DMS153 (cell line): ENCODE measurements at places on chromosomes 11 and 22.

GRCh38 chr22:38973289-38974169, 8.6 kb upstream of the APOBEC3B start:
- DNase-seq = no peak

- no peak for DNase-seq
Observed at GRCh38 chr11:77325159-77325558, 23.7 kb upstream of the GDPD4 start.

DNA sequence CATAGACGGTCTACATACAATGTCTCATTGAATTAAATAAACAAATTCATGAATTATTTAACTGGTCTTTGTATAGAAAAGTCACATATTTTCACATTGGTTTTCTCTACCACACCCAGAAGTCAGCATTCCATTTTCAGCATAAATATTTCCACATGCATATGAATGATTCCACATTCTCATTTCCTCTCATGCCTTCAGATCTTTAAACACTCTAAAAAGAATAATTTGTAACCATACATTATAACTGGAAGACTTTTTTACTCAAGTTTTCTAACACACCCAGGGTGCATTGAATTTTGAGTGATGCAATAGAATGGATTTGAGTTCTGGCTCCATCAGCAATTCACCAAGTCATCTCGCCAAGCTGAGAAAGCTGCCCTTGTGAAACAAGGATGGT, 501.8 kb upstream of the TENM4 start:
- DNase-seq = no peak

DNA sequence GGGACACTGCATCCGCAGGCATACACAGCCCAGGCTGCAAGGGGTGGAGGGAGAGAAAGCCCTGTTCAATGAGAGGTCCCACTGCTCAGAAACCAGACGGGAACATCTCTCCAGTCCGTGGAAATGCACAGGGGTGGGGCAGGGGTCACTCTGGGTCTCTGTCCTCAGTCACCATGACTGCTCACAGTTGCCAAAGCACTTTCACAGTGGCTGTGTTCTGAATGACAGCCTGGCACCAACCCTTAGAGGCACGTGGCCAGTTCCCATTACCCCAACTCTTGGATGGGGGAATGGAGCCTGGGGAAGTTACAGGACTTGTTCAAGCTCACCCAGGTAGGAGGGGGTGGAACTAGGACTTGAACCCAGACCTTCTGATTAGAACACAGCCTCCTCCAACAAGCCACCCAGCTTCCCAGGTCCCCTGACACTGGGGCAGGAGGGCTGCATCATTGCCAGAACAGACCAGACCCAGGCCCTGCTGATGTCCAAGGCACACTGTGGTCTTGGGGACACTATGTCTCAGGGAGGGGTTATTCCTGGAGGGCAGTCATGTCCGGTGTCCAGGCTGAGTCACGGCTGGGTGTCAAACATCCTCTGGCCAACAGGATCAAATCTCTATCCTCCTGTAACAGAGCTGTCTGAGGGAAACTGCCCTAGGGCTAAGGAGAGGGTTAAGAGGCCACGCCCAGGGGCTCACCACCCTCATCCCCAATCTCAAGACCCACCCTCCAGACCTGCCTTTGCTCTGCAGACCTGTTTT, 8.2 kb downstream of the ZNF70 start:
- no peak for DNase-seq

DNA sequence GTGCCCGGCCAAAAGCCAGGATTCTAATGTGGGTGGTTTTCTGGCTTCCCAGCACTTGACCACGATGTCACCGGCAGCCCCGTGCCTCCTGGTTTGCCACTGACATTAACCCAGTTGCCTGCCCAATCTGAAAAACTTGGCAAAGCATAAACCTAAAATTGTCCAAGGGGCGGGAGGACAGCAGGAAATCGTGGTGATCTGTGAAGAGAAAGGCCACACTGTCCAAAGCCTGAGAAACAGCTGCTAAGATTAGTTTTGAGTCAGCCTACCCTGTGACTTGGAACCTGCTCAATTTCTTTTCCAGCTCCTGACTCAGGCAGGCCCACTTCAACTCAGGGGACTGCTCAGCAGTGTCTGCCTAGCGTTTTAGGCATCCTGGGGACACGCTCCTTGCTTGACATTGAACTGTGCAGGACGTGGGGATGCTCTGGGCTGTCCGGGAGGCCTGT, 8.2 kb upstream of the F2 start:
- DNase-seq = no peak

DNA sequence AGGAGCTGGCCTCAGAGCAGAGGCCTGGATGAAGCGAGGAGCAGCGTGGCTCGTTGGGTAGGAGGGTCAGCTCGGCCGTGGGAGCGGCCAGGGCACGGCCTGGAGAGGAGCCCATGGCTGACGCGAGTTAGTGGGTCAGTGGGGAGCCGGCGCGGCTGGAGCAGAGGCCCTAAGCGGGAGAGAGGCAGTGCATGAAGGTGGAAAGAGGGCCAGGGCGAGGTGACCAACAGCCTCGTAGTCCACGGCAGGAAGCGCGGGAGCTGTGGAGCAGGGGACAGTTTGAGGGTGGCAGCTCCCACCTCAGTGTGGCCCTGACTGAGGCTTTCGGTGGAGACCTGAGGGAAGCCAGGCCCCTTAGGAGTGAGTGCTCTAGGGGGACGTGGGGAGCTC, 24.1 kb downstream of the DCPS start:
- no peak for DNase-seq

GRCh38 chr11:102026959-102027358, 20.3 kb upstream of the CFAP300 start:
- DNase-seq = no peak

GRCh38 chr22:21834869-21835268, 32.6 kb downstream of the MAPK1 start:
- DNase-seq = no peak

DNA sequence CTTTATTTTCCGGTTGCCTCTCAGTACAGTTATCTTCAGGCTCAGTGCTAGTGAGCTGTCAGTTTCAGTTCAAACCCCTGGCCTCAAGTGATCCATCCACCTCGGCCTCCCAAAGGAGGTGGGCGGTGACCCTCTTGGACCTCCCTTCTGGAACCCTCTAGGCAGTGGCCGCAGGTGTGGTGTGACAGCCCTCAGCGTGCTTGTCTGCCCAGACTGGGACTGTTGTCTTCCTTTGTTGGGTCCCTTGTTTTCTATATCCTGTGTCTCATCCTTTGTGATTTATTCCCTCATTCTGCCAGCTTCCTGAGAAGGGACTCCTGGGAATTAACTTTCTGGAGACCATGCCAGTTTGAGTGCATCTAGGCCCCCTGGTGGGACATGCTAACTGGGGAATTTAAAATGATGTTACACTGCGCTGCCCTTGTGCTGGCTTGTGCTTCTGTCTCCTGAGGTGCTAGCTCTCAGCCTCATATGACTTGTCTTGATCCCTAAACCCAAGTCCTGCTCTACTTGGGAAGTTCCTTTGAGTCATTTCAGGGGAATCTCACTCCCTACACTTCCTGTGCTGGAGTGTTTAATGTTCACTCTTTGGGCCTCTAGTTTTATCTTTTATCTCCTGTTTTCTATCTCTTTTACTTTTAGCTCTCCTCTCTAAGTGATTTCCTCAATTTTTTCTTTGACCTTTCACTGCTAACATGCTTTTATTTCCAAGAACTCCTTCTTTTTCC, 19.4 kb downstream of the MED15 start:
- DNase-seq = no peak

- DNase-seq = no peak
Observed at GRCh38 chr11:63760487-63761079, 8.0 kb downstream of the ZFTA start.

DNA sequence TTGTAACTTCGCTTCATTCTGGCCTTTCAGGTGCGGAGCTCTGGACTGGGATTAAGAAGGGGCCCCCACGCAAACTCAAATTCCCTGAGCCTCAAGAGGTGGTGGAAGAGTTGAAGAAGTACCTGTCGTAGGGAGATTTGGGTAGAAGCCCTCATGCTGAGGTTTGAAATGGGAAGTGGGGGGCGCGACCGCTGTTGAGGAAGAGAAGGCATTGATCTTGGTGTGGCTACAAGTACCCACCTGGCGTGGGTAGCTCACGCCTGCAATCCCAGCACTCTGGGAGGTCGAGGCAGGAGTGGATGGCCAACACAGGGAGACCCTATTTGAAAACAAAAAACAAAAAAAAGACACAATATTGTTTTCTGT, 779 bp downstream of the SELENOH start:
- no peak for DNase-seq

DNA sequence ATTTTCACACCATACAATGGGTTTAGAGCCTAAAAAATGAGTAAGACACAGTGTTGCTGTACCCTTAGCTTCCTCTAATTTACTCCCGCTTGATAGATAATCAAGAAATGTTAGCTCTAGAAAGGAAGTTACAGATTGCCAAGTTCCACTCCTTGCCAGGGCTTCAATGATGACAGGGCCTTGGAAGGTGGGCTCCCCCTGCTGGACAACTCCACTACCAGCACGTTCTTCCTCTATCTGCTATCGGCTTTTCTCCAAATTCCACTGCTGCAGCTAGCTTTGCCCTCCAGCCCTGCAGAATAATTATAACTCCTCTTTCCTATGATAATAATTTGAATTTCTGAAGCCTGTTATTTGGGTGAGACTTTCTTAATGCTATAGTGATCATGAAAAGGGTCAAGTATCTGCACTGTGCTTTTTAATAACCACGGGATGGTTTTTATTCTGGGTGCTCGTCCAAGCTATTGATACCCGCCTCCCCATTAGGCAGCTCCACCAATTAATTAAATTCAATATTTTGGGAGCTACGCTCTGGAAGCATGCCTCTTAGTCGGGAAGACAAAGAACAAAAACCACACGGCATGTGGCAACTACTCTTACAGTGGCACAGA, 9.0 kb downstream of the SYN3 start:
- peak; percentile 42 for DNase-seq

GRCh38 chr22:41538583-41538982, 5.7 kb downstream of the POLR3H start:
- DNase-seq = no peak

DNA sequence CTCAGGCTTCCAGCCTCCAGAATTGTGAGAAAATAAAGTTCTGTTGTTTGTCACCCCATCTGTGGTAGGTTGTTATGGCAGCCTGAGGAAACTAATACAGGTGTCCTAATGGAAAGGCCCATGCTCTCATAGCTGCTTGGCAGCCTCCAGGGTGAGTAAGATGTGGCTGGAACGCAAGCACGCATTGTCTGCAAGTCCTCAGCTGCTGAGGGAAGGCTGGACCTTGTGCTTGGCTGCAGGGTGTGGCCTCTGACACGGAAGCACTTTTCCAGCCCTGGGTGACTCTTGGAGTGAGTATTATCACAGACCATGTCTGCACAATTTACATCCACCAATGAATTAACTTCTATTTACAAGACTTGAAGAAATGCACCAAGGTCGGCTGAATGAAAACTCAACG, 44.4 kb upstream of the BARX2 start:
- no peak for DNase-seq

DNA sequence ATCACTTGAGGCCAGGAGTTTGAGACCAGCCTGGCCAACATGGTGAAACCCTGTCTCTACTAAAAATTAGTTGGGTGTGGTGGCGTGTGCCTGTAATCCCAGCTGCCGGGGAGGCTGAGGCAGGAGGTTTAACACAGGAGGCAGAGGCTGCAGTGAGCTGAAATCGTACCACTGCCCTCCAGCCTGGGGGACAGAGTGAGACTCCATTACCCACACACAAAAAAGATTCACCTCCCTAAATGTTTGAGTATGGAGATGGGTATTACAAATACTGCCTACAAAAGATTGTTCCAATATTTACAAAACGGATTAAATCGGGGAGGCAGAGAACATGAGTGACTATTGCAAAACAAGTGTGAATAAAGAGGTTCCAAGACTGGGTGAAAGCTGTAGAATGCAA, 98.3 kb downstream of the PICALM start:
- no peak for DNase-seq

DNA sequence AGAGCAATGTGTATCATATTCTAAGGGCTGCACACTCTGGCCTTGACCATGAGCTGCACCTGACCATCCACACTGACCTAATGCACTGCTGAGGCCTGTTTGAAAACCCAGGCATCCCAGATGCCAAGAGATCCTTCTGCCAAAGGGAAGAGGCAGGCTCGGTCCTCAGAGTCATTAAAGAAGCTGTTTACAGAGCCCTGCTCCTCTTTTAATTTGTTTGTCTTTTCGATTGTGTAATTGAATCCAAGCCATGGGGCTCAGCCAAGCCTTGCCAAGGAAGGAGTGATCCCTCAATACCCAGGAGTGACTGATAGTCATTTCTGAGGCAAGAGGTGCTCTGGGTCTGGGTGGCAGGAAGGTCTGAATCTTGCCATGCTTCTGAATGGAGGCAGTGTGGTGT, 94.5 kb upstream of the ISX start:
- no peak for DNase-seq

GRCh38 chr11:87832211-87832610, 343.0 kb downstream of the RAB38 start:
- DNase-seq = no peak

- DNase-seq = peak; percentile 60
Observed at GRCh38 chr11:61187505-61188130, 15.7 kb upstream of the PGA3 start.

DNA sequence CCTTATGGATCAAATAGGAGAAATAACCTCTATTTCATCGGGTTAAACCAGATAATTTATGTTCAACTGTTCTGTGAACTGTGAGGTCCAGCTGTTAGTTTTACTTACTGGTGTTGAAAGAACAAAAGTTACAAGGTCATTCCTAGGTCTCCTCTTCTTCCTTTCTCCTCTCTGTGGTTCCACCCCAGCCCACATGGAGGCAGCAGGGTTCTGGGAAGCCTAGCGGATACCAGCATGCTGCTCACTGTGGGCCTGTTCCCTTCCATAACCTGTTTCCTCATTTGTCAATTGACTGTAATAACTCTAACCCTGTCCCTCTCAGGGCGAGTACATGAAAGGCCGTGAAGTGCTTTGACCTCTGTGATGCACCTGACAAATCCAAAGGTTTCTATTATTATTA, 27.8 kb downstream of the RELT start:
- no peak for DNase-seq

DNA sequence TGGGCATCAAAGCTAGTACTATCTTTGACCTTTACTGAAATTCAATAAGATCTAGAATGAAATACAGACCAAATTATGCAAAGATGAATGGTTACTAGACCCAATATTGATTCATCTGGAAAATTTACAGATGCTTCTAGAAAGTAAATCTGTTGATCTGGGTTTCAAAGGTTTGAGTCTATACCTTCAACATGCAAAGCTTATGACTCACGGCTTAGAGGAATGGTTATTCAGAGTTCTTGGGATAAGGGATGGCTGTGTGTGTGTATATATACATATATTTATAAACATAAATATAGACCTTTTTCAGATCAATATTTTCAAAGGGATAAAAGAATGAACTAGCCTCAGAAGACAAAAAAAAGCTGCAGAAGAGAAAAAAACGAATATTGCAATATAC, 1.3 kb downstream of the SPTY2D1 start:
- DNase-seq = no peak

- no peak for DNase-seq
Observed at GRCh38 chr11:103749158-103749557, 287.3 kb upstream of the DDI1 start.

DNA sequence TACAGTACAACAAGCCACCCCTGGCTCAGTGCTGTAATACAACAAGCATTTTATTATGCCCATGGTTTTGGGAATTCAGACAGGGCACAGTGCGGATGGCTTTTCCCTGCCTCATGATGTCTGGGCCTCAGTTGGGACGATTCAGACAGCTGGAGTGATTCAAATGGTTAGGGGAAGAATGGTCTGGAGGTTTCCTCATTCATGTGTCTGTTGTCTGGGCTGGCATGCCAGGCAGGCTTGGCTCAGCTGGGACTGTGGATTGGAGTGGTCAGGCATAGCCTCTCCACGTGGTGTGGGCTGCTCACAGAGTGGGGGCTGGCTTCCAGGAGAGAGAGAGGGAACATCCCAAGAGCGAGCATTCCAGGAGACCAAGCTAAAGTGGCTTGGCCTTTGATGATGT, 164.4 kb downstream of the C11orf91 start:
- no peak for DNase-seq
